ENCODE measurements at places on chromosomes 4 and X. TPM values are rescaled to one million over a fixed set of nuclear protein-coding genes. Genes with fewer than 3 reads are reported as not detected.

- no peak overlapping the region for H3K4me3 ChIP-seq
- H3K36me3 ChIP-seq, result no peaks in the 10 kb centered on the region
- peak; percentile 12 for DNase-seq
- H3K27ac ChIP-seq, result no peak overlapping the region
- peaks cover 8% of the 10 kb centered on the region for H3K4me1 ChIP-seq
- no peaks in the 10 kb centered on the region for H3K27me3 ChIP-seq
Observed at GRCh38 chr4:126838941-126839679, 793.6 kb upstream of the INTU start.

RNF113A gene
- total RNA-seq, result 19.0 TPM

- no peak for DNase-seq
- H3K4me1 ChIP-seq, result no peaks in the 10 kb centered on the region
- H3K27ac ChIP-seq, result no peak overlapping the region
Observed at GRCh38 chr4:17092736-17093437, 194.4 kb upstream of the LDB2 start.

GRCh38 chr4:110108422-110108821 lies 90.0 kb downstream of the ELOVL6 start:
- H3K27ac ChIP-seq, result no peak overlapping the region
- no peak for DNase-seq
- peaks cover 6% of the 10 kb centered on the region for H3K36me3 ChIP-seq
- no peaks in the 10 kb centered on the region for H3K27me3 ChIP-seq

- no peaks in the 10 kb centered on the region for H3K27me3 ChIP-seq
- H3K4me1 ChIP-seq, result no peaks in the 10 kb centered on the region
- no peak overlapping the region for H3K27ac ChIP-seq
- peaks cover 4% of the 10 kb centered on the region for H3K36me3 ChIP-seq
- H3K4me3 ChIP-seq, result no peak overlapping the region
- no peak for DNase-seq
Observed at GRCh38 chrX:9943420-9943819, 23.7 kb upstream of the CLDN34 start.

DNA sequence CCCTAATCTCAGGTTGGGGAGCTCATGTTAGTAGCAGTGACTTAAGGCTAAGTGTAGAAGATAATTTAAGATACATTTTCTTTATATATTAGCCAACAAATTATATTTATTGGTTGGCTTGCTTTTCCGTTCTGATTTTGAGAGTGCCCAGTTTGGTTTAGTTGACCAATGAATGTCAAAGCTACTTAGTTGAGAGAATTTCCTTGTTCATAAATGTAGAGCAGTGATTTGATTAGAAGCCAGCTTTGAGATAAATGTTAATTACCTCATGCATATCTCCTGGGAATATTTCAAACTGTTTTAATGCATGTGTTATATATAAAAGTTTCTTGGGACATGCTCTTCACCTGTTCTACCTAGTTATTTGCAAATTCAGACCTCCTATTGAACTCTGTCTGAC lies 44.3 kb downstream of the SPATA18 start:
- no peak overlapping the region for H3K4me3 ChIP-seq
- DNase-seq, result no peak
- no peaks in the 10 kb centered on the region for H3K27me3 ChIP-seq
- peaks cover 11% of the 10 kb centered on the region for H3K36me3 ChIP-seq

GRCh38 chr4:78360466-78360865 lies 191.1 kb upstream of the ANXA3 start:
- H3K36me3 ChIP-seq, result no peaks in the 10 kb centered on the region
- H3K4me3 ChIP-seq, result no peak overlapping the region
- H3K4me1 ChIP-seq, result no peaks in the 10 kb centered on the region
- DNase-seq, result no peak
- no peak overlapping the region for H3K27ac ChIP-seq
- H3K27me3 ChIP-seq, result no peaks in the 10 kb centered on the region

- no peaks in the 10 kb centered on the region for H3K27me3 ChIP-seq
- peaks cover 32% of the 10 kb centered on the region for H3K4me1 ChIP-seq
- peak overlapping the region; percentile 98 for H3K4me3 ChIP-seq
- peak overlapping the region; percentile 95 for H3K27ac ChIP-seq
- H3K36me3 ChIP-seq, result peaks cover 4% of the 10 kb centered on the region
- DNase-seq, result peak; percentile 90
Observed at GRCh38 chr4:164956766-164957643, 20.5 kb downstream of the TRIM61 start.

GRCh38 chrX:18457000-18457399 lies 31.6 kb downstream of the CDKL5 start:
- no peaks in the 10 kb centered on the region for H3K27me3 ChIP-seq
- no peaks in the 10 kb centered on the region for H3K4me1 ChIP-seq
- peaks cover 6% of the 10 kb centered on the region for H3K36me3 ChIP-seq
- DNase-seq, result no peak
- H3K27ac ChIP-seq, result no peak overlapping the region

JADE3 gene
- 9.4 TPM for total RNA-seq

GRCh38 chr4:98564852-98565251 lies 93.6 kb downstream of the TSPAN5 start:
- no peak overlapping the region for H3K4me3 ChIP-seq
- H3K4me1 ChIP-seq, result no peaks in the 10 kb centered on the region
- no peaks in the 10 kb centered on the region for H3K36me3 ChIP-seq
- no peaks in the 10 kb centered on the region for H3K27me3 ChIP-seq
- H3K27ac ChIP-seq, result no peak overlapping the region

DNA sequence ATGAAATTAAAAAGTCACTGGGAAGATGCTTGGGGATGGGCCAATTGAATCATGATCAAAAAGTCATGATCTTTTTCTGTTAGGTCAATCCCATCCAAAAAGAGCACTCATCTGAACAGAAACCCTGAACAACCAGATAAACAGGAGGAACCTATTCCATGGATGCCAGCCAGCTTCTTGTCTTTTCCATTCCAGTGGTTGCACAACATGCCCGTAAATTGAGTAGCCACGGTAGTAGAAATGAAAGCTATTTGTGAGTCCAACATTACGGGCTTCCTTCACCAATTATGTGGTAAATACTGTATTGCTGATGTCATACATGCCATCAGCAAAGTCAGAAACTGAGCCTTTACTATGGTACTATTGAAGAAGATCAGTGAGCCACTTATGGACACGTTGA lies 982.4 kb upstream of the HS3ST1 start:
- H3K4me1 ChIP-seq, result peaks cover 19% of the 10 kb centered on the region
- no peak overlapping the region for H3K27ac ChIP-seq
- H3K36me3 ChIP-seq, result no peaks in the 10 kb centered on the region
- no peaks in the 10 kb centered on the region for H3K27me3 ChIP-seq
- peak; percentile 63 for DNase-seq

GRCh38 chrX:39869846-39870601 lies 227.7 kb downstream of the BCOR start:
- H3K36me3 ChIP-seq, result no peaks in the 10 kb centered on the region
- no peaks in the 10 kb centered on the region for H3K4me1 ChIP-seq
- no peak overlapping the region for H3K27ac ChIP-seq
- DNase-seq, result peak; percentile 79

DNA sequence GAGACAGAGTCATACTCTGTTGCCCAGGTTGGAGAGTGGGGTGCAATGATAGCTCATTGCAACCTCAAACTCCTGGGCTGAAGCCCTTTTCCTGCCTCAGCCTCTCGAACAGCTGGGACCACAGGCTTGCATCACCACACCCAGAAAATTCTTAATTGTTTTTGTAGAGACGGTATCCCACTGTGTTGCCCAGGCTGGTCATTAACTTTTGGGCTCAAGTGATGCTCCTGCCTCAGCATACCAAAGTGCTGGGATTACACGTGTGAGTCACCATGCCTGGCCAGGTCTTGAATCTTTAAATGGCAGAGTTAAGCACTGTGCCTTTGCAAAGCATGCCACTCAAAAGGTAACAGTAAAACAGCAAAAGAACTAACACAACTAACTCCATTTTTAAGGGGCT lies 28.6 kb upstream of the BBS12 start:
- H3K27ac ChIP-seq, result no peak overlapping the region
- no peak overlapping the region for H3K4me3 ChIP-seq
- DNase-seq, result peak; percentile 15
- H3K4me1 ChIP-seq, result peaks cover 25% of the 10 kb centered on the region
- peaks cover 34% of the 10 kb centered on the region for H3K36me3 ChIP-seq
- H3K27me3 ChIP-seq, result no peaks in the 10 kb centered on the region

GRCh38 chrX:72245461-72246089 lies 6.7 kb upstream of the ERCC6L start:
- no peaks in the 10 kb centered on the region for H3K36me3 ChIP-seq
- peak; percentile 77 for DNase-seq
- no peak overlapping the region for H3K4me3 ChIP-seq
- H3K27me3 ChIP-seq, result peaks cover 45% of the 10 kb centered on the region
- no peaks in the 10 kb centered on the region for H3K4me1 ChIP-seq
- no peak overlapping the region for H3K27ac ChIP-seq

DNA sequence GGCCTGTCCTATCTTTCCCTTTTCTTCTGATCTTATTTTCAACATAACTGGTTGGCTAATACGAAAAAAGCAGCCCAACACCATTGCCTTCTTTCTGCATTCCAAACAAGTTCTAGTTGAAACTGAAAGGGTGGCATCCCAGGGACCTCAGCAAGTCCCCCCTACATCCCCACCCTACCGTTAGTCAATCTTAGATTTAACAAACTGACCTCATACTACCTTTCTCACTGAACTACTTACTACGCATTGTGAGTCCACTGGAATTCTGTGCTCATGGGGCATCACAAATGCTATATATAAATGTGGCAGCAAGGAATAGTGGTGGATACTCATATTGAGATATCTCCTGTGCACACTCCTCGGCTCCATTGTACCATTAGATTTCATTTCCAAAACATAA lies 33.1 kb upstream of the FGF5 start:
- peaks cover 4% of the 10 kb centered on the region for H3K36me3 ChIP-seq
- H3K4me3 ChIP-seq, result no peak overlapping the region
- H3K4me1 ChIP-seq, result peaks cover 8% of the 10 kb centered on the region
- H3K27me3 ChIP-seq, result no peaks in the 10 kb centered on the region
- DNase-seq, result no peak

GRCh38 chr4:129561886-129562671 lies 466.1 kb downstream of the C4orf33 start:
- H3K4me1 ChIP-seq, result peaks cover 6% of the 10 kb centered on the region
- H3K4me3 ChIP-seq, result no peak overlapping the region
- no peaks in the 10 kb centered on the region for H3K36me3 ChIP-seq
- H3K27me3 ChIP-seq, result no peaks in the 10 kb centered on the region

- no peaks in the 10 kb centered on the region for H3K27me3 ChIP-seq
Observed at GRCh38 chrX:80181079-80181478, 166.5 kb downstream of the TBX22 start.

DCHS2 gene
- 0.17 TPM for total RNA-seq

All from MCF 10A (cell line).